ENCODE measurements at places on chromosomes 12 and 14.
A peak's percentile ranks its signal among the peaks of the same experiment; 100 is the strongest.

GRCh38 chr14:74407801-74408154, 18.2 kb downstream of the SYNDIG1L start:
- no peak for DNase-seq

- DNase-seq: no peak
Observed at GRCh38 chr12:129605666-129606065, 298.2 kb downstream of the TMEM132D start.

- DNase-seq: peak; percentile 30
Observed at GRCh38 chr12:107564946-107565345, 120.7 kb upstream of the PWP1 start.

GRCh38 chr12:39205969-39206368, 237.0 kb downstream of the KIF21A start:
- no peak for DNase-seq

DNA sequence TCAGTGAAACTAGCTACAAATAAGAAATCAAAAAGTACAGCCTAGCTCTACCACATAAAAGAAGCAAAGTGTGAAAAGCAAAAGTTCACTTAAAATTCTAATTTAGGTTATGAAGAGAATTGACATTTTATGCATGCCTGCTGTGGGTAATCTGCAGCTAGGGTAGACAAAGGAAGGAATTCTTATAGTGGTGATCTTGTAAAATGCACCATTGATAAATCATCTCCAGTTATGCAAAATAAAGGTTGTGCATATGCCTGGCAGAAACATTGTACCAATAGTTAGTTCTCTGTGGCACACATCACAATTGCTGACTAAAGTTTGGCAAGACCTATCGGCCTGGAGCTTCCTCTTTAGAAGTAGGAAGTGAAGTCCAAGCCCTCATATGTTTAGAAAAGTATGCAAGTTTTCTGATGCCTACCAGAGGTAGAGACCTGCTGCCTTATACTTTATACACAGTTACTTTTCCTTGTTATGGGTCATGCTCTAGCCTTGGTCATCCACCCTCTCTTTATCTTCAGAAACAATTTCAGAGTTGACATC, 78.3 kb downstream of the TSHR start:
- peak; percentile 84 for DNase-seq

DNA sequence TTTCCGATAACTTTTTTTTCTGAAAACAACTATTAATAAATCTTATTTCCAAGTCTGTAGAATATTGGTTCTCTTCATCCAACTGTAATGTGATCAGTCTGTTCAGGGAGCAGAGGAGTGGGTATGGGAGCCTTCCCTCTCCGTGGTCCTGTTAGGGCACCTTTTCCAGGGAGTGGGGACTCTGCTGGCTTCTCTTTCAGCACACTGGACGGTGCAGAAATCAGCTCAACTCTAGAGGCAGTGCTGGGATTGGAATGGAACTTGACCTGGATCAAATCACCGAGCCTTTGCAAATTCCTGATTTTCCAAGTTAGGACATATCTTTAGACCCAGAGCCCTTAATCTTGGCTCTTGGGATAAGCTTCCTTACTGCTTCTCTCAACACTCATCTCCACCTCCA, 630.4 kb downstream of the DIO2 start:
- DNase-seq: no peak

- DNase-seq: peak; percentile 62
Observed at GRCh38 chr14:61567838-61568571, 127.3 kb upstream of the HIF1A start.

DNA sequence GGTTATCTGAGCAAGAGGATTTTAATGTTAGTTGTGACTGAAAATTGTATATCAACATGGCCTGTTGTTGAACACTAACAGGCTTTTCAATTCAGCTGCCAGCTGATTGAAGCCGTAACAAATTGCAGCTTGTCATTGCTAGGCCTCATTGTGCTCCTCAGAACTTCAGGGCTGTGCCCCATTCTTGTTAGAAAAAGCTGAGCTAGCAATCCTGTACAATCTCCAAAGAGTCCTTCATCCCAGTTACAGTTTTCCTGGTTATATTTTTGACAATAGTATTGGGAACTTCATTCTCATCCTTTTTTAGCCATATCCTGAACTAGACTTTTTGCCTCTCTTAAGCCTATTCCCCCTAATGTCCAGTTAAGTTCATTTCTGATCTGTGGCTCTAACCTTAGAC, 564.1 kb upstream of the ATXN7L3B start:
- DNase-seq: no peak

Data from hematopoietic multipotent progenitor cell treated with erythropoietin and hydrocortisone succinate and interleukin-3 and kit ligand, for 4 days (in vitro differentiated cells).